Omental fat pad (tissue), 4 donors: ENCODE measurements at places on chromosomes 7 and 10. TPM values are rescaled to one million over a fixed set of nuclear protein-coding genes. Genes with fewer than 3 reads are reported as not detected.

DNA sequence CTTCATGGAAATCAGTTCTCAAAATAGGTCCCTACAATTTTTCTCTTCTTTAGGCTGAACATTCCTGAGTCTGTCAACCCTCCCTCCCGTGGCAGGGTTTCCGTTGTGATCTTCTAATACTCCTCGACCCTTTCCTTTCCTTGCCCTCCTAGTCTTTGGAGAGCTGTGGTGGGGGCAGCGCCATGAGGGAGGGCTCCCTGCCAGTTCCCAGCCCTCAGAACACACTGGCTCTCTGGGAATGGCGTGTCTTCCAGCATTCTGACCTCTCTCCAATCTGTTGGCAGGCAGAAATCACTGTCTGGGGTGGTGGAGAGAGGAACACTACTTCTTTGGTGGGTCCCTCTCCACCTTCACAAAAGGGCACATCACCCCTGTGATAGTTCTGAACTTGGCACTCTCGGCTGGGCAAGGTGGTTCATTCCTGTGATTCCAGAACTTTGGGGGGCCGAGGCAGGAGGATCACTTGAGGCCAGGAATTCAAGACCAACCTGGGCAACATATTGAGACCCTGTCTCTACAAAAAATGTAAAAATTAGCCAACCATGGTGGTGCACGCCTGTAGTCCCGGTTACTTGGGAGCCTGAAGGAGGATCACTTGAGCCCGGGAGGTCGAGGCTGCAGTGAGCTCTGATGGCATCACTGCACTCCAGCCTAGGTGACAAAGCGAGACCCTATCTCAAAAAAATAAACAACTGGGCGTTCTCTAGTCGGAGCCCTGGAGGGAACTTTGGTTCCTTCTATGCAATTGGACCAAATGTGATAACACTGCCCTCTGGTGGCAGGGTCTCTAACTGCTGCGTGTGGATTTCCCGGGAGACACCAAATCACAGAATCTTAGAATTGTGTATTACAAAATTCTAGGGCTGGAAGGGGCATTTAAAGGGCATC is 13.1 kb upstream of the ARPC1A start:
- DNase-seq = peak; percentile 78

DNA sequence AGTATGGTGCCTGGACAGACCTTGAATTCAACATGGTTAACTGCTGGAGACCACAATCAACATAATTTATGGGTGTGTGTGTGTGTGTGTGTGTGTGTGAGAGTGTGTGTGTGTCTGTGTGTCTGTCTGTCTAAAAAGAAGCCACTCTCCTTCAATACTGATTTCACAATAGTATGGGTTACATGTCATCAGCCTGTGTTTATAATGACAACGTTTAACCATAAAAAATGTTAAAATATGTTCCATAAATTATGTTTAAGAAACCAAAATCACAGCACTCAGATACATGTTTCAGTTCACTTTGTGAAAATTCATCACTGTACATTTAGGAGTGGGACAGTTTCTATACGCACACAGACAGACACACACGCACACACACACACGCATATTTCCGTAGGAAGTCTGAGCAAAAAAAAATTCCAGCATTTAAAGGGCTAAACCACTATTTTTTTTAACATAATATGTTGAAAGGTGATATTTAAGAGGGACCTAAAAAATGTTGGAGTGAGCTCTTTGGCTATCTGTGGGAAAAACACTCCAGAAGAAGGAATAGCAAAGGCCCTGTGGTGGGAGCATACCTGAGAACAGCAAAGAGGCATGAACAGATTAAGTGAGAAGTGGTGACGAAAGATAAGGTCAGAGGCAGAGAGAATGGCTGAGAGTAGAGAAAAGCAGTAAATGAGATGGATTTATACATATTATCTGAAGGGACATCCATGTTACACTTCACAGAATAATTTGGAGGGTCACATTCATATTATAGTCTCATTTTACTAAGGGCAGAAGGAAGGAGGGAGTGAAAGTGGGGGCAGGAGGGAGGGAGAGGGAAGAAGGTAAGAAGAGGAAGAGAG is 10.9 kb downstream of the PDZD8 start:
- DNase-seq = no peak

DNA sequence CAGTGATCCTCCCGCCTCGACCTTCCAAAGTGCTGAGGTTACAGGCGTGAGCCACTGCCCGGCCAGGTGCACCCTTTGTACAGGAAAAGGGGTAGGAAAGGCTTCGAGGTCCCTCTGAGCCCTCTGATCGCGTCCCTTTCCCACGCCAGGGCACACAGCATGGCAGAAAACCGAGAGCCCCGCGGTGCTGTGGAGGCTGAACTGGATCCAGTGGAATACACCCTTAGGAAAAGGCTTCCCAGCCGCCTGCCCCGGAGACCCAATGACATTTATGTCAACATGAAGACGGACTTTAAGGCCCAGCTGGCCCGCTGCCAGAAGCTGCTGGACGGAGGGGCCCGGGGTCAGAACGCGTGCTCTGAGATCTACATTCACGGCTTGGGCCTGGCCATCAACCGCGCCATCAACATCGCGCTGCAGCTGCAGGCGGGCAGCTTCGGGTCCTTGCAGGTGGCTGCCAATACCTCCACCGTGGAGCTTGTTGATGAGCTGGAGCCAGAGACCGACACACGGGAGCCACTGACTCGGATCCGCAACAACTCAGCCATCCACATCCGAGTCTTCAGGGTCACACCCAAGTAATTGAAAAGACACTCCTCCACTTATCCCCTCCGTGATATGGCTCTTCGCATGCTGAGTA is 871 bp downstream of the POP7 start:
- no peak for DNase-seq

DNA sequence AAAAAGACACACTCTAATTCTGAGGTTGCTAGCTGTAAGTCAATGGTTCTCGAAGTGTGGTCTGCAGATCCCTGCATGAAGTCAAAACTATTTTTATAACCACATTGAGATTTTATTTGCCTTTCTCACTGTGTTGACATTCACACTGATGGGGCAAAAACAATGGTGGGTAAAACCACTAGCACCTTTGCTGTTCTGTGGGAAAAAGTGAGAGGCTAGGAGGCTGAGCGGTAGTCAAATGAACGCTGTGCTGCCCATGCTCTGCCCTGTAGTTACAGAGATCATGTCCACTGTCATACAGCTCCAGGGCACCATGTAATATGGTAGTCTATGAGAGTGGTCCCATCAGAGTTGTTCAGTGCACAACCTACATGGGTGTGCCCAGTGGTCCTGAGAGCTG is 21.6 kb upstream of the PDCD4 start:
- no peak for DNase-seq

DNA sequence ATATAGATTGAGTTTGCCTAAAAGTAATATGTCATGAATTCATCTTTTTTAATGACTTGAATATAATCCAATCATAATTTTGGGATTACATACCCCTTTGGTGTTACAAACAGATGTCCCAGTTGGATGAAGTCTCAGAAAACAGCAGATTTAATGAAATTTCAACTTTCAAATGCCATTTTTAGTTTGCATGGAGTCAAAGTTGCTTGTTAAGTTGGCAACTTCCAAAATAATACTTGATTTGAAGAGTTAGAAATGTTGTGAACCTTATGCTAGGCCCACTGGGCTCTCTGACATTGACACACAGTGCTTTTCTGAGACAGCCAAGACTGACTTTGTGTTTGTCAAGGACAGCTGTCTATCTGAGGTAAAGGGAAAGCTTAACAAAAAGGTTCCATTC is 248.1 kb downstream of the KIF20B start:
- no peak for DNase-seq

- DNase-seq = no peak
These were observed 11.3 kb upstream of the TOMM7 start for GRCh38 chr7:22833957-22834356.

DNA sequence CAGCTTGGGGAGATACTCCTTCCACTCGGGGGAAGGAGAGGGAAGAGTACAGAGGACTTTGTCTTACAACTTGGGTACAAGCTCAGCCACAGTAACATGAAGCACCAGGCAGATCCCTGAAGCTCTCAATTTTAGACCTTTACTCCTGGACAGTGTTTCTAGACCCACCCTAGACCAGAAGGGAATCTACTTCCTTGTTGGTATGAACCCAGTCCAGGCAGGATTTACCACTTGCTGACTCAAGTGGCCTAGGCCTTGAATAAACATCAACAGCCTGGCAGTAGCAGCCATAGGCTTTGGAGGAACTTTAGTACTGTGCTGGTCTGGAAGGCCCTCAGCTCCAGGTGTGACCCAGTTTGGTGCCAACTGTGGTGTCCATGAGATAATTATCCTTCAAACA is 173.1 kb downstream of the ADRA2A start:
- no peak for DNase-seq

GRCh38 chr7:142280263-142280662 is 22.4 kb upstream of the PRSS58 start:
- no peak for DNase-seq

- DNase-seq = no peak
These were observed 42.6 kb downstream of the SHH start for GRCh38 chr7:155769701-155770100.

- DNase-seq = no peak
These were observed 48.2 kb downstream of the ARHGAP22 start for GRCh38 chr10:48556713-48557112.

- DNase-seq = no peak
These were observed 700.4 kb downstream of the KCNMA1 start for GRCh38 chr10:76937181-76937600.

GRCh38 chr10:48444861-48445841 is 138.7 kb downstream of the MAPK8 start:
- no peak for DNase-seq

DNA sequence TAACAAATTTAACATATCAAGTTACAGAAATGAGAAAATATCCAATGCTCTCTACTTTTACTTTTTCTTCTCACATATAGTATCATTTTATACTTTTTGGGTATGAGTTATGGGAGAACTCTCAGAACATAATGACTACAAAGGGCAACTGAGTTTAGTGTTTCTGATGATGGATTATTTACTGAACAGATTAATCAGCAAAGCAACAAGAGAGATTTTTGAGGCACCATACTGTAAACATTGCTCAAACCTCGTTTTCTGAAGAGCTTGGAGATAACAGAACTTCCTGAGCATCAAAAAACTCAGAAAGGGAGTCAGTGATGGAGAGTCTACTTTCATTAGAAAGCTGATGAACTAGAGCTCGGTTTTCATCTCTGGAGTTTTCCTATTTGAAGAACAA is 84.8 kb upstream of the GSDME start:
- DNase-seq = no peak

- DNase-seq = no peak
These were observed 8.8 kb upstream of the LIMK1 start for GRCh38 chr7:74074770-74075169.

DNA sequence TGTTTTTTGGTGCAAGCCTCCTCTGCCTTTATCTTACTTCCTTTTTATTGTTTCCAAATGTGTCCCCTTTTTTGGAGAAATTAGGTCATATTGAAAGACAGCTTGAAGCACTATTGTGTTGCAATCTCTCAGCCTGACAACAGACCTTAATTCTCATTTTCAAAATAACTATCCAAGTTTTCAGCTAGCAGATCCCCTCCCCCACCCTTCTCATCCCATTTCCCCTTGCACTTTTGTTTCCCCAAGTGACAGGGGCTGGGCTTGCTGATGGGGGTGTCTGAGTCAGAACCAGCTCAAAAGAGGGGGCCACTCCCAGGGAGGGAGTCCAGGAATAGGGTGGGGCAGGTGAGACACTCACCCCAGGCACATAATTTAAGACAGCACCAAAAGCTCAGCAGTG is 75.3 kb downstream of the MKI67 start:
- DNase-seq = no peak

DNA sequence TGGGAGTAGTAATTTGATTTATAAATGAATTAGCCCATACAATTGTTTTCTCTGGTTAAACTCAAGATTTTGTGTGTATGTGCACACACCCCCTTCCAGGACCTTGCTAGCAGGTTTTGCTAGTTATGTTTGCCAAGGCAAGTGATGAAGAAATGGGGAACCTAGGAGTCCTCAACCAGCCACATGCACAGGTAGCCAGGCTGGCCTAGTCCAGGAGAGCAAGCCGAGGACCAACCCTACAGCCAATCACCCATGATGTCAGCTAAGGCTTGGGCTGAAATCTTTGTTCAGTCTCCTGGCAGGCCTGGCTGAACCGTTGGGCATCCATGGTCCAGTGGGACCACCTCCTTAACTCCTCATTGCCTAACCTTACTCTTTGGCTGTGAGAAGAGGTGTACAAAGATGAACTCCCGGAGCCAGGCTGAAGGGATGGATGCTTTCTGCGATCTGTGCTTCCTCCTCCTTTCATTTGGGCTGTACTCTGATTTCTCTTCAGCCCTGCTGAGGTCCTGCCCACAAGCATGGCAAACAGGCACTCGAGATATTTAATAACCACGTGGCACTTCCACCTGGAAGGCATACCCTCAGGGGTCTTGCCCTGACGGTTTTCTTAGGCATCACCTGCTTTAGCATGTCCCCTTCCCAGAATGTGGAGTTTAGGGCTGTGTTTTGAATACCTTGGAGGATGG is 22.1 kb downstream of the HNRNPA2B1 start:
- DNase-seq = no peak

DNA sequence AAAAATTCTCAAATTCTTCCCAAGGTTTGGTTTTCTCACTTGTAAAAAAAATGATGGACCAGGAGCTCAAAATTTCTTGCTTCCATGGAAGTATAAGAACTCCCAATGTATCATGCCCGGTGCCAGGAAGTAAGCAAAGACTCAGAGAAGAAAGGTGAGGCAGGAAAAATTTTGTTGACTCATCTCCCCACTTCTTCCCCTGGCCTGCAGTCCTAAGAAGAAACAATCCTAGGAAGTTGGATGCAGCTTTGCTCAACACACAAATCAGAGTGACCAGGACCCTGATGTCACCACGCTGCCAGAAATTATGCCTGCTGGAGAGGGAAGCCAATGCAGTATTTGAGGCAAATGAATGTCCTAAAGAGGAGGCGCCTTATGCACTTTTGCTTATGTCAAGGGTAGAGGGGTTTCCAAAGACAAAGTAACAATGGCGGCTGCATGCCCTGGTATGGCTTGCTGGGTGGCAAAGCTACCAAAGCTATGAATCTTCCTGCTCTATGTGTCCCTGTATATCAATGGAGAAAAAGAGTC is 163.6 kb downstream of the NEURL1 start:
- DNase-seq = no peak

- DNase-seq = no peak
These were observed 19.8 kb upstream of the ST7 start for GRCh38 chr7:116933465-116933864.

DNA sequence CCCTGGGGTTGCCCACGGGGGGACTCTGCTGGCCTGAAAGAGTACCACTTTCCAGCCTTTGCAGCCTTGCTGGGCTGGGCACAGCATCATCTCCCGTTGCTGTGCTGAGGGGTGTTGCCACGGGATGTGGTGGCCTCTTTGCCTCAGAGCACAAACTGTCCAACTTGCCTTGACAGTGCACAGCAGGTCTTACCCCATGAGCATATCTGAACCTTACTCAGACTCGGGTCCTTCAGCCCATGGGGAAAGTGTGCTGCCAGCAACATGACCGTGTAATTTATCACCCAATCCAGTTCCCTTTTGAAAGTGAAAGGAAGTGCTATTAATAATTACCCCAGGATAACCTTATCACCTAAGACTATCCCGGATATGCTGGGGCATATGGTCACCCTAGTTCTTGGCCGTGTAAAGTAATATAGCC is 46.8 kb downstream of the TBXAS1 start:
- DNase-seq = no peak

GRCh38 chr7:150780292-150780691 is 19.9 kb downstream of the TMEM176B start:
- DNase-seq = no peak

COMMD3 gene
- total RNA-seq = 17.8 TPM

GNAT3 gene
- total RNA-seq = not detected

LIPK gene
- total RNA-seq = not detected

NXPH1 gene
- not detected for total RNA-seq

KEL gene
- 0.28 TPM for total RNA-seq

NKX2-3 gene
- 1.1 TPM for total RNA-seq

HTR7 gene
- total RNA-seq = 0.19 TPM

CPED1 gene
- 63.9 TPM for total RNA-seq

ENKUR gene
- total RNA-seq = not detected

GFRA1 gene
- 58.9 TPM for total RNA-seq

CSTF2T gene
- total RNA-seq = 18.0 TPM
